Lower lobe of right lung (tissue), 2 donors: ENCODE measurements at places on chromosomes 4 and X. TPM values are rescaled to one million over a fixed set of nuclear protein-coding genes. Genes with fewer than 3 reads are reported as not detected.

- no peaks in the 10 kb centered on the region for H3K36me3 ChIP-seq
- H3K27me3 ChIP-seq: no peaks in the 10 kb centered on the region
- H3K4me3 ChIP-seq: no peak overlapping the region
- H3K27ac ChIP-seq: no peak overlapping the region
- no peak for DNase-seq
These were observed 437.5 kb upstream of the BOD1L1 start for GRCh38 chr4:14064984-14065383.

- no peaks in the 10 kb centered on the region for H3K27me3 ChIP-seq
- DNase-seq: no peak
- H3K36me3 ChIP-seq: no peaks in the 10 kb centered on the region
- peaks cover 13% of the 10 kb centered on the region for H3K4me1 ChIP-seq
- H3K27ac ChIP-seq: no peak overlapping the region
These were observed 329.4 kb downstream of the ANK2 start for GRCh38 chr4:113378836-113379235.

- H3K27ac ChIP-seq: no peak overlapping the region
- DNase-seq: no peak
- no peaks in the 10 kb centered on the region for H3K27me3 ChIP-seq
These were observed 100.0 kb upstream of the EOLA2 start for GRCh38 chrX:150038315-150038714.

Gene FAM184B
- total RNA-seq: 0.24 TPM

Gene AKAP14
- 4.8 TPM for total RNA-seq

- H3K36me3 ChIP-seq: no peaks in the 10 kb centered on the region
- no peak overlapping the region for H3K27ac ChIP-seq
- H3K27me3 ChIP-seq: no peaks in the 10 kb centered on the region
- no peak overlapping the region for H3K4me3 ChIP-seq
- DNase-seq: no peak
These were observed 29.9 kb upstream of the TET2 start for GRCh38 chr4:105116616-105117319.

Gene HTRA3
- 15.5 TPM for total RNA-seq
